ENCODE measurements at places on chromosomes 11 and 22. TPM values are rescaled to one million over a fixed set of nuclear protein-coding genes. Genes with fewer than 3 reads are reported as not detected.

GRCh38 chr11:123188508-123189165 lies 6.4 kb downstream of the CLMP start:
- DNase-seq, result peak; percentile 79

DNA sequence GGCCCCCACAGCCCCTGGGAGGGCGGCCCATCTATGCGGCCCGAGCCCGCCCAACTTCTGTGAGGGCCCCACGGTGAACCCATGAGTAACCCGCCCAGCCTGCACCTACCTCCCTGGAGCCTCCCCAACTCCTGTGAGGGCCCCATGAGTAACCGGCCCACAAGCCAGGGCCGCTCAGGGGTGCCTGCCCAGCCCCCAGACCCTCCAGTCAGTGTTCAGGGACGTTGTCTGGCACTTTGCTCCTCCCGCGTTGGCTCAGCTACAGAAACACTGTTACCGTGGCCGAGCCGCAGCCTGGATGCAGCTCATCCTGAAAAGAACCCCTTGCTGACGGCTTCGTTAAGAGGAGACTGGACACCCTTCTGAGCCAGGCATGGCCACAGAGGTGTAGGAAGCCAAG lies 179.6 kb downstream of the BRD1 start:
- no peak for DNase-seq

DNA sequence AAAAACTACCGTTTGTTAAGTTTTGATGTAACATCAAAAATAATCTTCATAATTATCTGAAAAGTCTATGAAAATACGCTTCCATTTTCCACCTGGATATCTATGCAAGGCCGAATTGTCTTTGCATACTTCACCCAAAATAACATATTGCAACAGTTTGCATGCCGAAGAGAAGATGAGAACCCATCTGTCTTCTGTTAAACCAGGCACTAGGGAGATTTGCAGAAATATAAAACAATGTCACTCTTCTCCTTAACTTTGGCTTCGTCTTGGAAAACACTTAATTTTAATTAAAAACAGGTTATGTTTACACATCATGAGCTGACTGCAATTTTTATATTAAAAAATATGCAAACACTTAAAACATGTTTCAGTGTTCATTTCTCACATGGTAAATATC lies 1325.8 kb downstream of the TBC1D22A start:
- no peak for DNase-seq

GRCh38 chr11:111521135-111521534 lies 6.6 kb downstream of the HOATZ start:
- DNase-seq, result peak; percentile 65

CCDC73 gene
- total RNA-seq, result not detected

DNA sequence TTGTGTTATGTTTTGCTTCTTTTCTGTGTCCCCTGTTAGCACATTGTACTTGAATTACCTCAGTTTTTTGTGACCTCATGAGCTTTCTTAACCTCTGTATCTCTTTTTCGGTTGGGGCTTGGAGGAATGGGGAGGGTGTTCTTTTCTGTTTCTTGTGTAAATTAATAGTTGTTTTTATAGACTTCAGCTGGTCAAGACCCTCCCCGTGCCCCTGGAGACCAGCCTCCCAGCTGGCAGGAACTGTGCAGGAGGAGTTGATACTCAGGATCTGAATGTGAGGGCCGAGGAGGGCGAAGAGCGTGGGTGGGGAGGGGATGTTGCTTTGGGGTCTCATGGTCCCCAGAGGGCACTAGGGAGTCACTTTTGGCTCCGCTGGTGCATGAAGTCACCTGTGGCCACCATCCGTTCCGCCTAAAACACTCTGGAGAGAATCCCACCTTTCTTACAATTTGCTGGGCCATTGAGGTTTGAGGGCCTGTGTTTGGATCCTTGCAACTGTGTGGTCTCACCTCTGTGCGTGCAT lies 44.3 kb upstream of the NNMT start:
- no peak for DNase-seq

SCGB1A1 gene
- total RNA-seq, result not detected

GRCh38 chr11:102546427-102546826 lies 15.9 kb upstream of the MMP7 start:
- DNase-seq, result peak; percentile 10

- DNase-seq, result no peak
Observed at GRCh38 chr22:45496451-45496941, 6.2 kb upstream of the FBLN1 start.

DNAJC4 gene
- 20.6 TPM for total RNA-seq

- DNase-seq, result no peak
Observed at GRCh38 chr11:128324531-128325141, 262.7 kb downstream of the ETS1 start.

KRTAP5-7 gene
- not detected for total RNA-seq

- DNase-seq, result no peak
Observed at GRCh38 chr11:56910046-56910773, 78.5 kb upstream of the OR5AK2 start.

MS4A3 gene
- not detected for total RNA-seq

- DNase-seq, result no peak
Observed at GRCh38 chr11:32991427-32991826, 24.3 kb upstream of the DEPDC7 start.

CFL1 gene
- 2,276 TPM for total RNA-seq

DNA sequence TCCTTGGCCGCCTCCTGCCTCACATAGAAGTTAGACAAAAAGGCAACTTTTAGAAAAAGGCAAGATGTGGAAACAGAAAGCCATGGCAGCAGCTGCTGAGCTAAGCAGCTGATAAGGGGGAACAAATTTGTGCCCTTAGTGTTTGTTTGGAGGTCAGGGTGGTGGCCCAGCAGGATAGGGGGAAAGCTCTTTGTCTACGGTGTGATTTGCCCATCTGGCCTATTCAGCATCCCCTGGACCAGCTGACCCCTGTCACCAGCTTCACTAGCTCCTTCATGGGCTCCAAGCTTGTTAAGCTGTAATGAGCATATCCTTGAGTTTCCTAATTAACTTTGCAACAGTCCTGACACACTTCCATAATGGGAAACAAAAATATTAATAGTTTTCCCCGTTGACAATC lies 5.9 kb upstream of the ME3 start:
- DNase-seq, result no peak

- peak; percentile 32 for DNase-seq
Observed at GRCh38 chr11:19577391-19577975, 135.2 kb upstream of the NAV2 start.

SLC5A4 gene
- total RNA-seq, result not detected

DNA sequence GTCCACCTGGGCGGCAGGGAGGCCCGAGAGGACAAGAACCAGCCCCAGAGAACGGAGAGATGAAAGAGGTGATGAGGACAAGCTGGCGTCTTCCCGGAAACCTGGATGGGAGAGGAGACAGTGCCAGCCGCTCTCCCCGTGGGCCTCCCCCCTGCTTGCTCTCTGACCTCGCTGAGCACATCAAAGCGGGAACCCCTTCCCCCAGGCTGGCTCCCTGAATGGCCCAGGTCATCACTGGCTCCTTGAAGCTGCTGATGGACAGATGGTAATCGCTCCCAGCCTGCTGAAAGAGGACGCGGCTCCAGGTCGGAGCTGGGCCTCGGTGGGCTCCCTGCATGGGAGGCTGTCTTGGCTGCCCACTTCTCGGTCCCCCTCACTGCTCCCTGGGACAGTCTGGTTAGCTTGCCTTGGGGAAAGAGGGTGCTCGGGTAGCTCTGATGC lies 18.4 kb downstream of the RPUSD4 start:
- DNase-seq, result no peak

TYR gene
- not detected for total RNA-seq

DNA sequence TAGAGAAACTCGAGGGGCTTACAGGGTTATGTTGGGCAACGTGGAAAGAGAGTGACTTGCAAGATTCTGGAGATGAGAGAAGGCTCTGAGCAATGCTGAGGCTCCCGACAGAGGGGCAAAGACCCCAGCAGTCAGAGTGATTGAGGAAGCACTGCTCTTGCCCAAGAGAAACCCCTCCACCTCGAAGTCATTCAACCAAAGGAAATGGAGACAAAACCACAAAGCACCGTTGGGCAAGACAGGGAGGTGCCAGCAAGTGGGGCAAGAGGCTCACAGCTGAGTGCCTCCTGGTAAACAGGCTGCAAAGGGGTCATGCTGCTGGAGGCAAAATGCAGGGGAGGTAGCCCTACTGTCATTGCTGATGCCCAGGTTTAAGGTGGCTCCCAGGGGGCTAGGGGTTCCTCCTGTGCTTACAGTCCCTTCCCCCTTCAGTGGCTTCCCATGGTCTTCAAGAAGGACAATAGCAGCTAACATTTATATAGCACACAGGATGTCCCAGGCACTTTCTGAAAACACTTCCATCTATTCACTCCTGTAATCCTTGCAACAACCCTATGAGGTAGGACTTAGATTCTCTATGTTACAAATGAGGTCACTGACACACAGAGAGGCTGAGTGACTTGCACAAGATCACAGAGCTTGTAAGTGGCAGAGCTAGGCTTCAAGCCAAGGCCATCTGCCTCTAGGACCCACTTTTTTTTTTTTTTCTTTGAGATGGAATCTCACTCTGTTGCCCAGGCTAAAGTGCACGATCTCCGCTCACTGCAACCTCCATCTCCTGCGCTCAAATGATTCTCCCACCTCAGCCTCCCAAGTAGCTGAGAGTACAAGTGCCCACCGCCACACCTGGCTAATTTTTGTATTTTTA lies 18.1 kb upstream of the MYH9 start:
- peak; percentile 73 for DNase-seq

DNA sequence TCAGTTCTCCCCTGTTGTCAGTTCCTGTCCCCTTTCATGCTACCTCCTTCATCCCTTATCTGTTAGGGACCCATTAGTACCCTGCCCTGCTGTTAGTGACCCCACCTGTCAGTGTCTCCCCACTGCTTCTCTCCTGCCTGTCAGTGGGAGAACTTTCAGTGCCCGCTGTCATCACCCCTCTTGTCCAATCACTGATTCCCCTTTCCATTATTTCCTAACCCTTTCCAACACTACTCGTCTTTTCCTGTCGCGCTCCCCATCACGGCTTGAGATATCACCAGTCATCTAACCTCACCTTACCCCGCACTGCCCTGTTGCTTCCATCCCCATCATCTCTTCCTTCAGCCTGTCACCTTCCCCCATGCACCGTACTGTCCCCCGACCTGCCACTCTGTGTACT lies 4.0 kb downstream of the PPP6R2 start:
- DNase-seq, result no peak

DNA sequence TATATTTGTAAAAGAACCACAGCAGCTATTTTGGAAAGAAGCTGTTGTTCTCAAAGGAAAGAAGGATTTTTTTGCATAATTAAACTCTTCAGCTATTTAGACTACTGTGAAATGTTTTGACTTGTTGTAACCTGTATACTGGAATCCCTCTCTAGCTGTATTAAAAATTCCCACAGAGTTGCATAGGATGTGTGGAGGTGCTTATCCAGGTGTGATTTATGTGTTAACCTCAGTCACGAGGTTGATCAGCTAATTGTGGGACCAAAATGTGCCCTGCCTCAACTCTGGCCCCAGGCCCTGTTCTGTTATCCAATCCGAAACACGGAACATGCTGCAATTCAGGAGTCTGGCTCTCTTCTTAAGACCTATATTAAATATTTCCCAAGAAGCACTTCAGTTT lies 70.1 kb downstream of the LIF start:
- no peak for DNase-seq

DDX25 gene
- not detected for total RNA-seq

PYGM gene
- total RNA-seq, result 0.05 TPM

DNA sequence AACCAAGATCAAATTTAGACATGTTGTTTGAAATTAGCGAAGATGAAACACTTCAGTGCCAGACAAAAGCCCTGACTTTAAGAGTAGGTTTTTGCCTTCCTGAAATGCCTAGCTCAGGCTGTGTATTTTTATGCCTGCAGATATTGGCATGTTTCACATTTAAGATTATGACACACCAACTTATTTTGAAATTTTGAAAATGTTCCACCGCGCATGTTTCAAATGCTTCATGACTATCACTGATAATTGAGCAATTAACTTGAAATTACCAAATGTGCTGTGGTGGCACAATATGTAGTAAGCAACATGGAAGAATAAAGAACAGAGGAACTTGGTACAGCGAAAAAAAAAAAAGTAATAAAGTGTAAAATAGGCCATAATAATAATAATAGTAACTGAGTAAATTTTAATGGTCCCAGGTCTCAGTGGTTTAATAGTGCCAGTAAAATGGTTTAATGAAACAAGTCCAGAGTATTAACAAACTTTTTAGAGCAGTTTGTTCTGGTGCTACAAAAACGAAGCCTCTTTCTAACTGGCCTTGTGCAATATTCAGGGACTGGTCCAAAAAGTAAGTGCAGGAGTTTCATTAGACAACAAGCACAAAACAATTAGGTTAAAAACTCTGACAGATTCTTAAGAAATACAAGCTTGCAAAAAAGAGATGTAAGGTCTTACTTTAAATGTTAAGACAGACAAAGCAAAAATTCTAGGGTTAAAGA lies 112.5 kb upstream of the SOX6 start:
- DNase-seq, result no peak

GRCh38 chr11:123899792-123900191 lies 2.2 kb upstream of the OR8D4 start:
- DNase-seq, result no peak

GRCh38 chr11:130369141-130369691 lies 54.5 kb upstream of the ZBTB44 start:
- no peak for DNase-seq

GRCh38 chr11:9081153-9081552 lies 10.2 kb downstream of the SCUBE2 start:
- no peak for DNase-seq

DNA sequence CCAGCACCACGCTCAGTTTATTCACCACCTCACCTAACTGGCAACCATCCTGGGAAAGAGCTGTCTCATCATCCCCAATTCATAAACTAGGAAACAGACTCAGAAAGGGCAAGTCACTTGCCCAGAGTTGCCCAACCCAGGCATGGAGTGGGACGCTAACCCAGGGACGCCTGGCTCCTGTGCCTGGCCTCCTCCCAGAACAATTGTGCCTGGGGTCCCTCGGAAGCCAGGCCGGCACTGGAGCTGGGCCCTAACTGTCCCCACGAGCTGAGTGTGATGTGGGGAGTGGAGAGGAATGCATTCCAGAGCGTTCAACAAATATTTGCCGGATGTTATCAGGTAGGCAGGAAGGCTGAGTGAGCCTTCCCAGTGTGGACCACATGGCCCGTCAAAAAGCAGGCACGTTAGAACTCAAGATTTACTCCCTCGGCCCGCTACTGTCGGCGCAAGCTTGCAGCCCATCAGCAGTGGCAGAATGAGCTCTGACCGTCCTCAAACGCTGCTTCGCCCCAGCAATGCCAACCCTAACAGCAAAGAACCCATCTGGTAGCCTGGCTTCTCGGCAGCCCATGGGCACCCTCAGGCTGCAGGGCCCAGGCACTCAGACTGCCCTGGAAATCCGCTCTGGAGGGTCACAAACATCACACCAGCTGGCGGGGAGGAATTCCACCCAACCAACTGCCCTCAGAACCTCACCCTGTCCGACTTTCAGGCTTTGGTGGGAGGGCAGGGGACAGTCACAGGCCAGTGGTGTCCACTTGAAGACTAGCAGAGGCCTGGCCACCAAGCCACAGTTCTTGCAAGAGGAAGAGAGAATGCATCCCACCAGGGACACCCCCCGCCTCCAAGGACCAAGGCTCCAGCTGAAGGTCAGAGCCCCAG lies 35.6 kb downstream of the MYH9 start:
- peak; percentile 76 for DNase-seq

LRRC56 gene
- 0.34 TPM for total RNA-seq
